ENCODE measurements at places on chromosomes 13 and 19. TPM values are rescaled to one million over a fixed set of nuclear protein-coding genes. Genes with fewer than 3 reads are reported as not detected.

Gene CD70
- 1.2 TPM for total RNA-seq

GRCh38 chr13:51623473-51623872, 39.2 kb downstream of the WDFY2 start:
- DNase-seq = no peak

- no peak for DNase-seq
Measured at GRCh38 chr19:29189033-29189360, 24.0 kb downstream of the UQCRFS1 start.

Gene DMAC2
- 70.5 TPM for total RNA-seq

DNA sequence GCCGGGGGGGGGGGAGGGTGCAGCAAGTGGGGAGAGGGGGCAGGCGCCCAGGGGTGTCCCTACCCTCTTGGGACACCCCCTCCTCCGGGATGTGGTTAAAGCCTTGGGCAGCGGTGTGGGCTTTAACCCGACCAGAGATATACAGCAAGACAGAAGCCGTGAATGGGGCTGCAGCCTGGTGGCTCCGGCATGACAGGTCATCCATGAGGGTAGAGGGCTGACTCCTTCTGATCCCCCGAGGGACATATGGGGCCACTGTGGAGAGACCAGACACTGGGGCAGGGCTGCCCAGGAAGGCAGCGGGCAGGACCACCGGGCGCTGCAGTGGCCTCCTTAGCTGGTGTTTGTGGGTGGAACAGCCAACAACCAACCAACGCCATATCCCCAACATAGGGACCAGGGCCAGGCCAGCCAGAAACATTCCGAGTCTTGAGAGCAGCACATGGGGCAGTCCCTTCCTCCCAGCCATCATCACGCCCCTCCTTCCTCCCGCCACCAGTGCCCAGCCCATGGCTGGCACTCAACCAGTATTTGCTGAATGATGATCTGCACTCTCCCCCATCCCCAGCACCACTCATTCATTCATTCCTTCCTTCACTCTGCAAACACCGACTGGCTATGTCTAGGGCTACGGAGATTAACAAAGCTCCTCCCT, 18.2 kb downstream of the ELAVL1 start:
- no peak for DNase-seq

Gene LRG1
- 0.50 TPM for total RNA-seq

Measured in H9 (cell line).